ENCODE measurements at places on chromosomes 11 and 22.

DNA sequence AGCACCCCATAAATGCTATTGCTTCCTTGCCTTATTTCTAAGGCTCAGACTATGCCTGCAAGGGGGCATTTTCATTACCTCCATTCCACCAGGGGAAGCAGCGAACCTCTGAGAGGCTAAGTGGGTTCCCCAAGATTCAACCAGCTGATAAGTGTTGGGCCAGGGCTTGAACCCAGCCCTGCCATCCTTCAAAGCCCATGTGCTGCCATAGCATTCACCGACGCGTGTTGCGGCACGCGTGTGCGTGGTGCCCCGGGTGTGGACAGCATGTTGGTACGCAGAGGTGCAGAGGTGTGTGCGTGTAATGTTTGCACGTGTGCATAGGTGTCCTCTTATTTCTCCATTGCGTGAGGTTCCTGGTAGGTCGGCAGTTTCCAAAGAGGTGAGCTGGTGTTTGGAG lies 66.0 kb upstream of the PPARA start:
- DNase-seq, result no peak

DNA sequence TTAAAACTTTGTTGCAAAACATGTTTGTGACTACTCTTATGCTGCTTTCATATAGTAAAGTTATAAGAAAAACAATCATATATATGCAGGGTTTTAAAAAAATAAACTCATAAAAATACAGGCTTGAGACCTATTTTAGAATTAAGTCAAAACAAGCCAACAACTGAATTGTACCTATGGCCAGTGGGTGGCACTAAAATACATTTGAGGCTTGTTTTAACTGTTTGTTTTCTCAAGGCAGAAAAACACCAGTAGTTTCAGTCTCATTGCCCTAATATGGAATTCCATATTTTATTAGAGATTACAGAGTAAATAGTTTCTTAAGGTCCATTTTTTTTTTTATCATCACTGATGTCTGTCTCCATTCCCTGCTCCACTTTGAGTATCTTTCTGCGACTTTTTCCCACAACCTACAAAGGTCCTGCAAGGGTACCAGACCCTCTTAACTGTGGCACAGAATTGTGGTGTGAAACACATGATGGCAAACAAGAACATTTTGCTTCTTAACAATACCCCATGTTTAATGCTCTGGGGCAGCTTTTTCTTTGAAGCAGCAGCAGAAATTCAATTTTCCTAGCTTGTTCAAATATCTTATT lies 8.5 kb upstream of the CCDC89 start:
- no peak for DNase-seq

DNA sequence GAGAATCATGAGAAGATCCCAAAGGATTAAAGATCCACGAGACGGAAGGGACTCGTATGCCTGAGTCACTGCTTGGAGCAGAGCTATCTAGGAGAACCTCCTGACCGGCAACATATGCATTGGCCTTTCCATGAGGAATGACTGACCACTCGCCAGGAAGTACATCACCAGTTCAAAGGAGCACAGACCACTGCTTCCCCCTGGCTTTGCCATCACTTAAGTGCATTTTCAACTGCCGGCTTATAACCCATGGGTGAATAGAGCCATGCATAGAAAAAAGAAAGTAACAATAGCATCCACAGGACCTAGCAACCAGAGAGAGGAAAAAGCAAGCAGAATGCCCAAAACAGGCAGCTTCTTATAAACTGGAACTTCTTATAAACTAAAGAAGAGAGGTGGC lies 98.3 kb upstream of the ZC3H12C start:
- no peak for DNase-seq

DNA sequence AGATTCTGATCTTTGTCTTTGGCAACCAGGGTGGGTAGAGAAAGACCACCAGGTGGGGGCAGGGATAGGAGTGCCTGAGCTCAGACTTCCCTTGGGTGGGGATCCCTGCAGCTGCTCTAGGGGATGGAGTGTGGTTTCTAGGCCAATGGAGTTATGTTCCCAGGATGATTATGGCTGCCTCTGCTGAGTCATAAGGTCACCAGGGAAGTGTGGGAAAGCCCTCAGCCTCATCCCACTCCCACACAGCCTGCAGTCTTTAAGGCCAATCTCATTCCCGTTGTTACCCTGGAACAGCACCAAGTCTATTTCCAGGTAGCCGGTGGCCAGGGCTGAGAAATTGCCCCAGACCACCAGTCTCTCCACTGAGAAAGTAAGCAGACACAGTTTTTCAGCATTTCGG lies 2269.3 kb upstream of the RAG2 start:
- no peak for DNase-seq

GRCh38 chr11:68324241-68324640 lies 11.8 kb downstream of the LRP5 start:
- no peak for DNase-seq

GRCh38 chr11:31699066-31699465 lies 112.1 kb downstream of the PAX6 start:
- no peak for DNase-seq

DNA sequence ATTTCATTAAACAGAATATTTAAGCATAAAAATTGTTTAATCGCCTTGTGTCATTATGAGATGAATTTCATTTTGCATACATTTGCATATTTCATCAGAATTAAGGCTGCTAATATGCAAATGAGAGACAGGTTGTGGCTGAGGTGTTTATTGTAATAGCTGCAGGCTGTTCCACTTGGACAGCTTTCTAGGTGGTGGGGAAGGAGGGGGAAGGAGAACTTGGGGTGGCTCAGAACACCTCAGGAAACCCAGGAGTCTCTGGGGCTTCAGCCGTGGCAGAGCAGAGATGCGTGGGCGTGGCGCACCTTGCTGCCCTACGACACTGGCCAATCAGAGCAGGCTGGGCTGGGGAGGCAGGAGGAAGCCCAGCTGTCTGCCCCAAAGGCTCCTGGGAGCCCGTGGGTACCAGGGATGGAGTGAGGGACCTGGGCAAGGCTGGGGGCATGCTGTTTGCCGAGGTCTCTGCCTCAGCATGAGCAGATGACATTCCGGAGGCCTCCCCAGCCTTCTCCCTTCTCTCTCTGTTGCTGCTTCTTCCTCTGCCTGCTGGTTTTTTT lies 542.9 kb downstream of the MN1 start:
- no peak for DNase-seq

DNA sequence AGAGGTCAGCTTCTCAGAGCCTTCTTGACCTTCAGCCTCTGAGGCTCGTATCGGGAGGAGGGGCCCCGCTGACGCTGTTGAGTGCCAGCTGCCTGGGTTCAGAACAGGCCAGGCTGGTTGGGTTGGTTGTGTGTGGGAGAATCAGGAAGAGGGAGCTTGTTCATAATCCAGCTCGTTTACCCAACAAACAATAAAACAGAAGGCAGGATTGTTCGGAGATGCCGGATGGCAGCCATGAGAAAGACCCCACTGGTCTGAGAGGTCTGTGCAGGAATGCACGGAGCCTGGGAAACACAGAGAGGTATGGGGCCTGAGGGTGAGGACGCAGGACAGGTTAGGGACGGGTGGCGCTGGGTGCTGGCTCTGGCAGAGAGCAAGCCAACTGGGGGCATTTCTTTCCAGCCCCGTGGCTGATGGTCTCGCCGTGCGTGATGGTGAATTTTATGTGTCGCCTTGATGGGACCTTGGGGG lies 31.6 kb upstream of the SHANK2 start:
- DNase-seq, result no peak

Measured in stimulated activated CD4-positive, alpha-beta T cell treated with anti-CD3 and anti-CD28 coated beads, TNF-alpha, amount 100 ng/mL, for 1 hour (primary cell).